ENCODE measurements at places on chromosomes 5 and 9. TPM values are rescaled to one million over a fixed set of nuclear protein-coding genes. Genes with fewer than 3 reads are reported as not detected.

DNA sequence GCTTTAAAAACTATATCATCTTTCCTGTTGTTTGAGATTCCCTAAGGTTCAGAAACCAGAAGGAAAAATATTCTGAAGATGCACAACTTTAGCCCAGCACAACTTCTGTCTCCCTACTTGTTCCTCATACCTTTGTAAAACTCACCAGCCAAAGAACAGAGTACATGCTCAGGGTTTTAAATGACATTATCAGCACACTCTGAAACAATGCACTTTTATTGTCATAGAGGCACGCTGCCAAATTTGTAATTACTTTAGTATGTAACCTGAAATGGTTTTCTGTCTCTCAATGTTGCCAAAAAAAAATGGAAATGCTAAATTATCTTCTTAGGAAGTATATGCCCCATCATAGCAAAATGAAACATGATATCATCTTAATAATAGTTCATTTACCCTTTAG lies 383.6 kb upstream of the CDH6 start:
- no peaks in the 10 kb centered on the region for H3K27me3 ChIP-seq
- DNase-seq = no peak
- H3K27ac ChIP-seq = no peak overlapping the region
- H3K4me1 ChIP-seq = peaks cover 4% of the 10 kb centered on the region

Gene PCDHGA3
- total RNA-seq = 0.80 TPM

GRCh38 chr5:163540696-163541095 lies 35.3 kb downstream of the MAT2B start:
- H3K27me3 ChIP-seq = no peaks in the 10 kb centered on the region
- no peak overlapping the region for H3K27ac ChIP-seq
- H3K36me3 ChIP-seq = no peaks in the 10 kb centered on the region
- H3K4me3 ChIP-seq = no peak overlapping the region
- no peaks in the 10 kb centered on the region for H3K4me1 ChIP-seq

- no peak for DNase-seq
- no peak overlapping the region for H3K4me3 ChIP-seq
- H3K36me3 ChIP-seq = no peaks in the 10 kb centered on the region
- peaks cover 8% of the 10 kb centered on the region for H3K4me1 ChIP-seq
- H3K27ac ChIP-seq = no peak overlapping the region
- no peaks in the 10 kb centered on the region for H3K27me3 ChIP-seq
Measured at GRCh38 chr9:109908459-109909390, 128.7 kb downstream of the PALM2AKAP2 start.

DNA sequence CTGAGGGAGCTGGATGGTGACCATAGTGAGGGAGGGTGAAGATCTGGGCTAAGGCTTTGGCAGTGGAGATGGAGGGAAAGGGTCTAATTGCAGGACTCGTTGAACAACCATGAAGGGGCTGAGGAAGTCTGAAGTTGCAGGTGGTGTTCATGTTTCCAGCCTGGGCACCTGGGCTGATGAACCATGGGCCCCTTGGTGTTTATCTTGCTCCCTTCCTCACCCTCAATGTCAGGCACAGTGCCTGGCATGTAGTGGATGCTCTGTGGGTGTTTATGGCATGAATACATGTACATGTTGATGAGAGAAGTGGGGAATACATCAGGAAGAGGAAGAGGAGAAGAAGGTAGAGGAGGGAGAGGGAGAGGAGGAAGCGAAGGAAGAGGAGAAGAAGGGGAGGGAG lies 31.3 kb upstream of the COL15A1 start:
- no peak overlapping the region for H3K27ac ChIP-seq
- H3K27me3 ChIP-seq = peaks cover 3% of the 10 kb centered on the region
